NCI-H2171 treated with DMSO at 0.1 percent for 48 hours (cell line): ENCODE measurements at places on chromosomes 1 and 21.

DNA sequence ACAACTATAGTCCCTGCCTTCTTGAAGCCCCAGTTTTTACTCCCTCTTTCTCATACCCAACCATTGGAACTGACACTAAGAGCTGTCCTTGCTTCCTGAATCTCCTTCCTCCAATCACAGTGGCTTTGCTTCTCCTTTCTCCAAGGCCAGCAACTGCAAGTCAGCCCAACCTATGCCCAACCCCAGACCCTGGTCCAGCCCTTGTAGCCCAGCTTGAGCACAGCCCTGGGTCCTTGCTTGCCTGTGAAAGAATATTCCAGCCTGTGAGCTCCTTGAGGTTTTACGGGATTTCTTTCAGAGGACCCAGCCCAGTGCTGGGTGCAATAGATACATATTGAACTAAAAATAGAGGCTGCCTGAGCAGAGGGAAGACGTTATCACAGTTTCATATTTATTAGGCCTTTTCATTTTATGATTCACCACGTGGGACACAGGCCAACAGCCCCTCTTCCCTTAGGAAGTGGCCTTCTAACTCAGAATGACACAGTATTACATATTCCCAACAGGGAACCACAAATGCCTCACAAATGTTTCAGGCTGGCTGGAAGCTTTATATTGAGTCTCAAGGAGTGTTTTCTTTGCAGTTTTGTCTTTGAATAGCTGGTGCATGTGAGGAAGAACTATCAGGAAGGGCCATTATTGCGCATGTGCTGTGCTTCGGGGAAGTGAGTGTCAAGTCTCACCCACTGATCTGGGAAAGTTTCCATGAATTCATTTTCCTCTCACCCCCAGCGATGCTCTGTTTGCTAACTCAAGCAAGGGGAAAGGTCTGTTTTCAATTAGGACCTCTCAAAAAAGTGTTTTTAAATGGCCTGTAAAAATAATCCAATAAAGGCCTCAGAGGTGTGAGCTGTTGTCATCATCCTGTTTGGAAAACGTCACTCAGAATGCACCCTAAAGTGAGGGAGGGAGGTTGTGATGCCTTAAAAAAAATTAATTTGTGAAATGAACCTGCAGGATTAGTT, 92.3 kb upstream of the NFIA start:
- no peak for DNase-seq

GRCh38 chr1:17339521-17339920, 31.5 kb downstream of the PADI4 start:
- DNase-seq = no peak

- peak; percentile 69 for DNase-seq
Observed at GRCh38 chr1:217747156-217747769, 116.1 kb downstream of the SPATA17 start.

DNA sequence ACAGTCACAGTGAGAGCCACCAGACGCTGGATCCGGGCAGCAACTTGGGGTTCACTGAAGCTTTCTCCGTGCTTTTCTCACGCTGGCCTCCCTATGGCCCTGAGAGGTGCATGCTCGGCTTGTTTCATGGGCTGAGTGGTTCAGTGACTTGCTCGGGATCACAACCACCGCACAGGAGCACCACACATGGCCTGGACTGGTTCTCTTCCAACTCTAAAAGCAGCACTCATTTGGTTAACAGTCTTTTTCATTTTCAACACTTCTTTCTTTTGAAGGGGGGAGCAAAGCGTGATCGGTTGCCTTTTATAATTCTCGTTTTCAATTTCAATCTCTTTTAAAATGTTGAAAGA, 26.2 kb downstream of the UBIAD1 start:
- no peak for DNase-seq

- DNase-seq = no peak
Observed at GRCh38 chr21:42403611-42404231, at the start of gene UBASH3A. Gene UBASH3A, plus strand, starts transcription at chr21:42403902. Its CDS starts 44 bp downstream, at chr21:42403946.

DNA sequence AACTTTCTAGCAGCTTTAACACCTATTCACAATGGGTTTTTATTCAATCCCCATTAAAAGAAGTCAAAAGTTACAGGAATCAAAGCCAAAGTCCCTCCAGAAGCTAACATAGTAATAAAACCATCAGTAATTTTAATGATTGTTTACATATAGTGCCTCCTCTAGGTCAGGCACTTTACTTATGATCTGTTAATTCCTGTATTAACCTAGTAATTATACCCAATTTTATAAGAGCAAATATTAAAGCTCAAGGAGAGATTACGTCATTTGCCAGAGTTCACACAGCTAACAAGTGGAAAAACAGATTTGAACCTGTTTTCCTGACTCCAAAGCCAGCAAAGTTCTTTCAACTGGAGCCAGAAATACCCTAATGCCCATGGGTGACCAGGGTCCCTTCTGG, 112.9 kb upstream of the F3 start:
- DNase-seq = no peak

DNA sequence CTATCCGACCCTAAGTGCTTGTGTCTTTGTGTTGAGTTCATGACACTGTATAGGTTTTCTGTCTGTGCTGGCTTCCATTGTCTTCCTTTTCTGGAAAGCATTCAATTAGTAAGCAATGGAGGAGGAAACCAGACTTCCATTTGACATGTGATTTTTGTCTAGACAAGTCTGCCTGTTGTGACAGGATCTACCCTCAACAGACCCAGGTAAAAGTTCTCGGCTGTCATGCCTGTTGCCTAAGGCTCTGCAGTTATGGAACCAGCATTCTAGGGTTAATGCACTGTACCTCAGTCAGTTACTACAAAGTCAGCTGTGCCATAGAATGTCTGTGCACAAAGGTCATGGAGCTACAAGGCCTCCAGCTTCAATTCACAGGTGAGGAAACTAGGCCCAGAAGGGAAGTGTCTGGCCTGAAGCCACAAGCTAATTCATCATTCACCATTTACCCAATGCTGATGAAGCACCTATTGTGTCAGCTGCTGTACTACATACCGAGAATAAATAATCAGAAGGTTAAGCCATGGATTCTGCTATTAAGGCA, 72.3 kb downstream of the PLPP3 start:
- DNase-seq = peak; percentile 49

DNA sequence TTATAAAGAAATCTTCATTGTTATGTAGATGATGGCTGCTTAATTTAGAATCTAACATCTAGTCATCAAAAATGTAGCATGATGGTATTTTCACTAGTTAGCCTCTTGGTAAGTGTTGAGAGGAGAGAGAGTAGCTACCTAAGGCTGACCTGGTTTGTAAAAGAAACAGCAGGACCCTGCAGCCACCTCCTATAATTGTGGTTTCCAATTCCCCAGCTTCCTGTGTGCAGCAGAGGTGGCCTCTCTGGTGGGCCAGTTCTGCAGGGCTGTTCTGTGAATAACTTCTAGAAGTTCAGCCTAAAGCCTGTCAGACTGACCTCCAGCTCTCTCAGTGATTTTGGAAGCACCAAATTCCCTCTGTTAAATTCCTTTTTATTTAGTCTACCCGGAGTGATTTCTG, 246.4 kb upstream of the LRRC7 start:
- no peak for DNase-seq

DNA sequence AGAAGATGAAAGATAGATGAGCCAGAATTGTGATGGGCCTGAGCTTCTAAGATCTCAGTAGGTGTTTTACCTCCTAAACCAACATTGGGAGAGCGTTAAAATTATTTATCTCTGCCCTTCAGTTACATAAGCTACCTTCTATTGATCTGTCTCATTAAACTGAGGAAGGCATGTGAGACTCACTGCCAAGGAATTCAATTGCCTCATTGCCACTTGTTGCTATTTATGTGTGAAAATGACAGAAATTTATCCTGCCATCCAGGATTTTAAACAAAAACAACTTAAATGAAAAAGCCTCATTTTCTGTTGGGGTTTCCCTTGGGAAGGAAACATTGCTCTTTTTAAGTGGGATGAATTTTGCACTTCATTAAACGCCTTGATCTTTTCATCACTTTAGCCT, 78.7 kb upstream of the RUNX1 start:
- DNase-seq = no peak

DNA sequence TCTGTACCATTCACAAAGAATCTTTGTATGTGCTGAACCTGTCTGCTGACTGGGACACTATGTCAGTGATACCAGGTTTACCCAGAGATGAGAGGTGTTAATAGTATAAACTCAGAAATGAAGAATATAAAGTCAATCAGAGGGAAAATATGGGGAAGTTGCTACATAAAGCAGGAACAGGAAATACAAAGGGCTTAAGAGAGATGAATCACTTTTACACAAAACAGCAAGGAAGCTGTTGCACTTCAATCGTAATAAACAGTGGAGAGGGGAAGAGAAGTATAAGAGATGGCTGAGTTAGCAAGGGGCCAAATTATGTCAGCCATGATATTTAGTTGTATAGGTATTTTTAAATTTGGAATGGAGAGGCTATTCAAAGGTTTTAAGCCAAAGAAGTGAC, 890.2 kb upstream of the NCAM2 start:
- no peak for DNase-seq

- no peak for DNase-seq
Observed at GRCh38 chr1:57020216-57020615, 54.4 kb upstream of the C8B start.

DNA sequence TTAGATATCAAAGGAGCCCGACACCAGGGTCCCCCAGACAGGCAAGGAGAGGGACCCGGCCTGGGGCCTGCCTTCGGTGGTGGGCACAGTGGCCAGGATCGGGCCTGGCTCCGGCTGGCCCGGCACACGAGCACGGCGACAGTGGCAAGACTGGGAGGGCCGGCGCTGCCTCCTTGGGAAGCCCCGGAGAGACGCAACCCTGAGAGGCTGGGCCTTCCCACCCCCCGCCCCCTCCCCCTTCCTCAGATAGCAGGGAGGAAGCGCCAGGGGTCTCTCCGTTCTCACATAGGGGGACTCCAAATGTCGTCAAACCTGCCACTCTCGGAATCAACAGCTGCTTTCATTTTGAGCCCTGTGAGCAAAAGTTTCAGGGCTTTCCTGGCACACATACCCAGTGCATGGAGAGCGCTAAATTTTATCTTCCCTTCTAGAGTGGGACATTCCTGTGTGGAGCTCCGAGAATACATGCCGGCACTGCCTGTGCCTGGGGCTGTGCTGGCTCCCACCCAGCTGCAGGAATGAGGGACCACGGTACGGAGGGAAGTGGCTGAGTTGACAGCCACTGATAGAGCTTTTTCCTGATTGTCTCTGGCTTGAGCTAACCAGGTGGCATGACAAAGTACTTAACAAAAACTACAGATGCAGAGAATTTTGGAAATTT, 62.4 kb downstream of the CD247 start:
- peak; percentile 7 for DNase-seq

DNA sequence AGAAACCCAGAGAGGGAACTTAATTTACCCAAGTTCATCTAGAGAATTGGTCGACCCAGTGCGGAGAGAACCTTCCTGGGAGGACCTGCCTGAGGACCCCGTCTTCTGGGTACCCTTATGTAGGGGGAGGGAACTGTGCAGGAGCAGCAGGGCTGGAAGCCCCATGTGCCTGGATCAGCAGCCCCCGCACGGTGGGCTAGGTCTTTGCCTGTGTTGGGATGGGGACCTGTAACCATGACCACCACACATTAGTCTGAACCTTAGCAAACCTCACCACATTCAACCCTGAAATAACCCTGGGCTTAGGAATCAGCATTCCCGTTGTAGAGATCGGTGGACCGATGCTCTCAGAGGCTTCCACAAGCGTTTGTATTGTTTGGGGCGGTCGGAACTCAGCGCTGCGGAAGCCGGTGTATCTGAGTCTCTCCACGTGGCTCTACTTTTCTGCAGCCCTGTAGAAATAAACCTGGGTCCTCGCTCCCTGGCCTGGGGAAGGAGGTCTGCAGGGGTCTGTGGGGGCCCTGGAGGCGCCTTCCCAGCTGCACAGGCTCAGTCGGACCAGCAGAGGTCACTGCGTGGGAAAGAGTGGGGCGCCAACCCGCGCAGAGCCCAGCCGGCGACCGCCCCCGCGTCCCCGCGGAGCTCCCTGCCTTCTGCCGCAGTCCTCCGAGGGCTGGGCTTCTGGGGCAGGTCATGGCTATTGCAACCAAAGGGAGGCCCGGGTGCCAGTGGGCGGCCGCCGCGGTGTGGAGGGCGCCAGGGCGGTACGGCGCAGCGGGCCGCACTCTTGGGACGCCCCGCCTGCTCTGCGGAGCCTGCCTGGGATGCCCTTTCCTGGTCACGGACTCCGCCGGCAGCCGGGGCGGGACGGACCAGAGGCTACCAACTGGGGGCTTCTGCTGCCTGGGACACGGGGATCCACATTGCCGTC, 36.2 kb upstream of the KCNA10 start:
- peak; percentile 12 for DNase-seq

DNA sequence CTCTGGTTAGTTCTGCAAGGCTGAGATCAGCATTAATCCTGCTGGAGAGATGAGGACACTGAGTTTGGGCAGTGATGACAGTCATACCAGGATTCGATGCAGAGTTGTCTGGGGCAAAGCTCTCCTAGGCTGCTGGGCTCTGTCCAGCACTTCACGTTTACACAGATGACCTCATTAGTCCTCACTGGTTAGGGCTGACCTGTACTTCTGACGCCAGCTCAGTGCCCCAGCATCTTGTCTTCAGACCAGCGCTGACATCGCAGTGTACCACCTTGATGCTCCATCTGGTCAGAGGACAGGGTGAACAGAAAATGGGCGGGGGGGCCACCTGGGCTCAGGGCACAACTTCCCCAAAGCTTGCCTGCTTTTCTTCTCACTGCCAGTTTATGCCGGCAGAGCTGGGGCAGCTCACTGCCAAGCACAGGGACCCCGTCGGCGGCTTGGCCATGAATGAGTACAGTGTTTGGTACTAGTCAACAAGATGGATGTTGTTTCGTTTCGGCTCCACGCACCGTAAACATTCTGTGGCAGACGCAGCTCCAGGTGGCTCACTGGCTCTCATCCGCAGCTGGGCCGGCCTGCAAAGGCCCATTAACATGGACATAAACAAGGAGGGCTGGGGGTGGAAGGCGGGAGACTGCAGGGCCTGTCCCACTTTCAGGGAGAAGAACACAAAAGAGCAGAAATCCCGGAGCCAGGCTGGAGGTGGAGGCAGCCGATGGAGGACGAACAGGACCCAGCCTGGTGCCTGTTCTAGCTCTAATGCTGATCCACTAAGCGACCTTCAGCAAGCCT, 118.7 kb downstream of the GLIS1 start:
- DNase-seq = no peak

DNA sequence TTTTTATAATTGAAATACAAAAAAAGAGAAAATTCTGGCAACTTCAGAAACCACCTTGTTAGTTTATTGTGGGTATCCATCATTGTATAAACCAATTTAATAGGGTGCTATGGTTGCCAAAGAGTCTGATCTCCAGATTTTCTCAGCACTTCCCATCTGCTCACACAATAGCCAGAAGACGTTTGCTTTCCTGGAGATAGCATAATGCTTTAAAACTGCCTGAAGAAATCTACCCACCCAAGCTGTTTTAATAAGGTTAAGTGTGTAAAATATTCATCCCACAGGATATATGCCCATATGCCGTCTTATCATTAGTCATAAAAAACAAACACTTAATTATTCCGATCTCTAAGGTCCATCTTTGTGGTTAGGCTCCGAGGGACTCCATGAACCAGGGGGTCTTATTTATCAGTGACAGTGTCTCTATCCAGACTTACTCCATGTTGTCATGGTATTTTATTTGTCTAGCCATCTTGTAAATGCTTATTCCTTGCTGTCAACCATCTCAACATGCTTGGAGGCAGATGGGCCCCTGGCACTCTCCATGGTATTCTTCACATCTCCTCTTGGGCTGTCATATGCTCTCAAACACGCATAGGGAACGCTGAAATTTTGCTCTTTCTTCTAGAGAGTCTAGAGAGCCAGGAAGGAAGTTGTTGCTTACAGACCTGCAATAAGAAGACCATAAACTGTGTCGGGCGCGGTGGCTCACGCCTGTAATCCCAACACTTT, 58.5 kb downstream of the MAP10 start:
- peak; percentile 24 for DNase-seq

GRCh38 chr1:221230605-221231004, 351.4 kb downstream of the HLX start:
- no peak for DNase-seq

GRCh38 chr1:178630417-178630816, 94.6 kb upstream of the RALGPS2 start:
- no peak for DNase-seq
